ENCODE measurements at places on chromosomes 12 and 14.

- no peak for DNase-seq
These were observed 114.7 kb downstream of the PRMT8 start for GRCh38 chr12:3605692-3606091.

GRCh38 chr12:97017213-97017612 is 110.2 kb downstream of the NEDD1 start:
- DNase-seq: no peak

DNA sequence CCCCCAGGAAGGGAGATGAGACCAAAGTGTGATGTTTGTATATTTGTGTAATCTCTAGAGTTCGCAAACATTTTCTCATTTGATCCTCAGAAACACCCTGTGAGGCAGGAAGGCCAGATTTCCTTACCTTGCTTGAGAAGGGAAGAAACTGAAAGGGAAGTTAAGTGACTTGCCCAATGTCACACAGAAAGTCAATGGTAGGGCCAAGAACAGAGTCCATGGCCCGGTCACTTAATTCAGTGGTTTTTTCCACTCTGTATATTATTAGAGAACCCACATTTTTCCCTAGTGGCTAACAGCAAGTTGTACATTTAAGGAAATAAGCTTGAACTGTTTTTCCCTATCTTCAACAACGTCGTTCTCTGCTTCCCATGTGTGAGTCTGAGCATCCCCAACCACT is 25.6 kb upstream of the CHPT1 start:
- no peak for DNase-seq

DNA sequence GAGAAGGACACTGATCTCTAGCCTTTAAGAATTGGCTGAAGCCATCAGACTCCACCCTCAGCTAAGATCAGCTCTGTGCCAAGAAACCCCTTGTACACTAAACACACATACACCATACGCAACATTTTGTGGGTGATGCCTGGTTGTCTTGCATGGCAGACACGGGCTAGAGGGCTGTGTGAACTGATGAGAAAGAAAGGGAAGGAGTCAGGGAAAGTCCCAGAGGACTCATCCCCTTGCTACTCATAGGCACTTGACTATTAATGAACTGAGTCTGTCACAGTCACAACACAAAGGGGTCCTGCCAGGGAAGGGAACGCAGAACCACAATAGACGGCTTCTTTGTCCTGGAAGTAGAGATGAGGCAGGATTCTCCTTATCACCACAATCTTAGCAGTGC is 80.8 kb downstream of the EMP1 start:
- no peak for DNase-seq

- DNase-seq: peak; percentile 74
These were observed 1.8 kb upstream of the ZBTB39 start for GRCh38 chr12:57008178-57008577.

- no peak for DNase-seq
These were observed 28.9 kb upstream of the LTA4H start for GRCh38 chr12:96064271-96064670.

DNA sequence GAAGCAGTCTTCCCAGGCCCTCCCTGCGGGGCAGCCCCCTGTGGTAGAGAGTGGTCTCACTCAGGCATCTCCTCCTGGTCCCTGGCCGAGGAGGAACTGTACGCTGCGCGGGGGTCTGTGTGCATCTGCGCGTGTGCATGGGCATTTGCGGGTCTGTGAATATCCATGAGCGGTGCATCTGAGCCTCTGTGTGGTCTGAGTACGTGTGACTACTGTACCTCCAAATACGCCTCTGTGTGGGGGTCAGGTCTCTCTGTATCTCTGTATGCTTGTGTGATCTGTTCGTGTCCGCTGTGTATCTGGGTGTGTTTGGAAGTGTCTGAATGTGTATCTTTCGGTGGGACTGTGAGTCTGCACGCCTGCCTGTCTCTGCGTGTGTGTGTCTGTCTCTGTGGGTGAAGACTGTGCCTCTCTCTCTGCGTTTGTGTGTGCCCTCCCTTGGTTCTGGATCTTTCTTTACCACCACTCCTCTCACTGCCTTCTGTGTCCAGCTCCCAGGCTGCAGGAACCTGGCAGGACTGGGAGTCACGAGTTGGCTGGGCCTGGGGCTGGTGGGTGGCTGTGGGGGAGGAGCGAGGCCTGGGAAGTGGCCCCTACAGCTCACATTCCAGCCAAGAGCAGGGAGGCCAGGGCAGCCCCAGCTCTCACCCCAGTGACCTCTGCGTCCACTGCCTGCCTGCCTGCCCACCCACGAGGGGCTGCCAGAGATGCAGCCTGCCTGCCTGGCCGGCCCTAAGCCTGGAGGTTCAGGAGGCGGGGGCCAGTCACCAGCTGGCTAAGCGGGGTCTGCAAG is 1.1 kb upstream of the PGF start:
- no peak for DNase-seq

DNA sequence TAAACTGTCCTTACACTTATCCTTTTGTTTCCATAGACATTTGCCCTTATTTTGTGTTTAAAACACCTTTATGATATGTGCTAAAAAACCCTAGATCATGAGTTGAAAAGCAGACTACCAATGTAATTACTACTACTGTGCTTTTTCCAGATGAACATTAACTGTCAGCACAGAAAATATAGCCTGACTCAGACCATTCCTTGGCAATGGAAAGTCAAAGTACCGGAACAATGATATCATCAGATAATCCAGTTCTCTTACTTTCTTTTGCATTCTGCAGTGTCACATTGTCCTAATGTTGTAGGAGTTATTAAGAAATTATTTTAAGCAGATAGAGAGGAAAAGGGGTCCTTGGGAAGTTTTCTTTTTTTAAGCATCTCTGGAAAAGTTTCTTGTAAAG is 1189.0 kb upstream of the FLRT2 start:
- DNase-seq: no peak

Data from GM20000 (cell line).